Temporal lobe (tissue), 4 donors: ENCODE measurements at places on chromosomes 4 and X. TPM values are rescaled to one million over a fixed set of nuclear protein-coding genes. Genes with fewer than 3 reads are reported as not detected.

Gene CCDC160
- total RNA-seq: 1.2 TPM

Gene USP46
- total RNA-seq: 60.0 TPM

Gene BMX
- total RNA-seq: under 0.01 TPM

Gene MAGEA9B
- total RNA-seq: under 0.01 TPM

Gene DCX
- 461 TPM for total RNA-seq
